ENCODE measurements at places on chromosomes 3 and 15.

DNA sequence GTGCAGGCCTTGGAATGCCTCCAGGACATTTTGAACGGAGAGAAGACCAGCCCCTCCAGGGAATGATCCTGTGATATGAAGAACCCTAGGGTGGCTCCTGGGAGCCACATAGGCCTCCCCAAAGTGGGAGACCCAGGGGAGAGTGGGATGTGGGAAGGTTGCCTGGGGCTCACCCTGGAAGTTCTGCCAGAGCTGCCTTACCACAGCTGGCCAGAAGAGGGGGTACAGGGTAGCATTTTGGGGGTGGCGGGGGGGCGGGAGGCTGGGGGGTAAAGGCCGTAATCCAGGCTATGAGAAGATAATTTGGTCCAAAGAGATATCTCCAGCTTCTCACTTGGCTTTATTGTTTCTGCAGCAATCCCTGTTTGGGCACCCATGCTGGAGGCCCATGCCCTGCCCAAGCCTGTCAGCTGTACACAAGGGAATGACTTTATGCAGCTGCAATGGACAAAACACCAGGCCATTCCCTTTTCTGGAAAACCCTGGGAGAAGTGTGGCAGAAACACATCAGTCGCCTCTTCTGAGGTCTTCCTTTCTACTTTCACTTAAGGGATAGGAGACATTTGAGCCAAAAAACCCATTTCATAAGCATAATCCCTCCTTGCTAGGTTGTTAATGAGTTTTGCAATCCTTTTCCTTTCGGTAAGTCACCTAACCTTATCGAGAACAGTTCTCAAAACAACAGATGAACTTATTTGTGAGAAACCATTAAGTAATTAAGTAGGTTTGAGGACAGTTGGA, 11.0 kb upstream of the MUSTN1 start:
- DNase-seq, result no peak

DNA sequence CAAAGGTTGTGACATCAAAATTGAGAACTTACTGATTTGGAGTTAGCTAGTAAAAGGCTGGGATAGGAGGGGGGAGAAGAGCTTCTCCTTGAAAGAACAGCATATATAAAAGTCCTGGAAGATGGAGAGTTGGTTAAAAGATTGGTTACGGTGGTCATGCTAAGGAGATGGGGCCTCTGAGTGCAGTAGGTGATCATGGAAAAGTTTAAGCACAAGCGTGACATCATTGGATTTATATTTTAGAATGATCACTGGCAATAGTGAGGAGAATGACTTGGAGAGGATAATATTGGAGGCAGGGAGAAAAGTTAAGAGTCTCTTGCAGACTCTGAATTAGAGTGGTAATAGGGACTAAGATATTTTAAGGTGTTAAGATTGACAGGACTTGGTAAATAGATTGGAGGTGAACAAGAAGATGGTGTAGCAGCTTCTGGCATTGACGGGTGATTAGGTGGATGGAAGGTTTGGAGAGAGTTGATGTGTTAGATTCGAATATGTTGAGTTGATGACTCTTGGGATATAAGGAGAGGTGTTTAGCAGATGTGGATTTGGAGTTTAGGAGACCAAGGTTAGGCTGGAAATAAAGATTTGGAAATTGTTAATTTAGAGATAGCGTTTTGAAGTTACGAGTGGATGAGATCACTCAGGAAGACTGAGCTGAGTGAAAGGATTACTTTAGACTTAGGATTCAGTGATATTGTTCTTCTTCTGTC, 19.6 kb downstream of the PIAS1 start:
- no peak for DNase-seq

DNA sequence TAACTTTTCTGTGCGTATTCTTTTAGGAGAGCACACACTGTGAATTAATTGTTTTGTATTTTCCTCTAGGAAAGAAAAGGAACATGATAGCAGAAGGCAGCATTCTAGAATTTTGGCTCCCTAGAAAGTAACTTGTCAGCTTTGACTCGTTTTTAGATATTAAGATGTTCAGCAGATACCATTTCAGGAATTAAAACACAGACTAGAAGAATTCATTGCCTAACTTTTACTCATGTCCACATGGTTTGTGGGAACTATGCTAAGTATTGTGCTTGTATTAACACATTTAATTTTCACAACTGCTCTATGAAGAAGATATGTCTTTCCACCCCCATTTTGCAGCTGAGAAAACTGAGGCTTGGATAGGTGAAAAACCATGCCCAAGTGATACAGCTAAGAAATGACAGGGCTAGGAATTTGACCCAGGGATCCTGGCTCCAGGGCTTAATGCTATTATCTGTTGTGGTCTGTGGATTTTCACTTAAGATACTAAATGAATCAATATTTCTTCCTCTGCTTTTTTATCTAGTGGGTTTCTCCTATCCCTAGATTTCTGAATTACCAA, 128.8 kb downstream of the MITF start:
- no peak for DNase-seq

DNA sequence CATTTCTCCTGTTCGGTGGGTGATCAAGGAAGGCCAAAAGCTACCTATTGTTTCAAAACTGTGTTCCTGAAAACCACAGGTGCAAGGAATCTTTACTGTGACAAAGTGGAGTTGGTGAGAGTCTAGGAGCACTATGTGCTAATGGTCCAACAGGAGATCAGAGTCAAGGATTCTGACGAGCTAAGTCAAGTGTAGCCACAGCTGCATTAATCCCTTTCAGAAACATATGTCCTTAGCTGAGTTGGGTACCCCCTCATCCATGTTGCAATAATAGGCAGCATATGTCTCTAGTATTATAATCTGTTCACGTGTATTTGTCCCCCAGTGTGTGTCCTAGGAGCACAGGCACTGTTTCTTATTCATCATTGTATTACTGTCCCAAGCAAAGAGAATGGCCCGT, 1.7 kb downstream of the VPS39 start:
- no peak for DNase-seq

DNA sequence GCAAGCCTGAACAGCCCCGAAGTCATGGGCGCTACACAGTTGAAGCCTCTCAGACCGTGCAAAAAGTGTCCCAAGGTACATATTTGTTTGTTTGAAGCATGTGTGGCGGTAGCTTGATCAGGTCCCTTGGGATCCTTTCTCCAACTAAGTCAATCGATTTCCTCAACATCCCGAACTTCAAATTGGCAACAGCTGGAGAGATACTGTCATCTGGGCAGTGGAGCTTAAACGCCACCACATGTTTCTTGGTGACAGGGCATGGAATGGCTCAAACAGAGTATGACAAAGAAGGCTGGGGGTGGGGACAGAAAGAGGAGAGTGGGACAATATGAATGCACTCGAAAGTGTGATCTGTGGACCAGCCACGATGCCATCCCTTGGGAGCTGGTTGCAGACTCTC, 84.9 kb upstream of the PSMD6 start:
- DNase-seq, result no peak

GRCh38 chr3:188378786-188379185, 224.8 kb downstream of the LPP start:
- no peak for DNase-seq

DNA sequence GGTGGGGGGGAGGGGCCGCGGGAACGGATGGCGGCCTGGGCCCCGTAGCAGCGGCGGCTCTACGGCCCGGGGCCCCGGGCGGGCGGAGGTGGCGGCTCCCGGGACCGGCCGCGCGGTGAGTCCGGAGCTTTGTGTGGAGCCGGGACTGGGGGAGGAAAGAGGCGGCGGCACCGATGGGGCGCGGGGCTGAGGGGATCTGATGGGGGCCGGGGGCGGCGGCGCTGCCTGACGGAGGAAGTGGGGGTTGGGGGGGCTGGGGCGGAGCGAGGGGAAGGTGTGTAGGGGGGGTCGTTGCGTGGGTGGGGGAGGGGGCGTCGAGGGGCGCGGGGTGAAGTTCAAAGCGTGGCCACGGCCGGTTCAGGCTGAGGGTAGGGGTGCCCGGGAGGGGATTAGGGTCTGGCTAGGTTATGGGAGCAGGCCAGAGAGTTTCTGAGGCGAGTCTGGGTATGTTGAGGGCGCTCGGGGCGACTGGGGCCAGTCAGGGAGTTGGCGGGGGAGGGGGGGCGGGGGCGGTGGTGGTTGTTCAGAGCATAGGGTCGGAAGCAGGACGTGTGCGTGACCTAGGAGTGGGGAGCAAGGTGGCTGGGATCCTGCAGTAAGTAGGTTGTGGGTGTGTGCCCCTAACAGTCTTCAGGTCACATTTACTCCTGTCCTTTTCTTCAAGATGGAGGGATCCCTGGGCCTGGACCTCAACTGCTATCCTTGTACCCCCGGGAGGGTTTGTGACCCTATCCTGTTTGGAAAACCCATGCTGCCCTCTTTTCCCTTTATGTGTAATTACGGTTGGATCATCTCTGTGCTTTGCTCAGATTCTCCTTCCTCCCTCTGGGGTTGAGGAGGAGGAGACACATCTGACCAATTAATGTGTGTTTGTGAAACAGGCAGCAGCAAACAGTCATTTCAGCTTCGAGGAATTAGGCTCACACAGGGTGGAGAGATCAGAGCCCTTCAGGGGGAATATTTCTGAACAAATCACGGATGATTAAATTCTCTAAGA, 644 bp downstream of the ZNF609 start:
- DNase-seq, result no peak

DNA sequence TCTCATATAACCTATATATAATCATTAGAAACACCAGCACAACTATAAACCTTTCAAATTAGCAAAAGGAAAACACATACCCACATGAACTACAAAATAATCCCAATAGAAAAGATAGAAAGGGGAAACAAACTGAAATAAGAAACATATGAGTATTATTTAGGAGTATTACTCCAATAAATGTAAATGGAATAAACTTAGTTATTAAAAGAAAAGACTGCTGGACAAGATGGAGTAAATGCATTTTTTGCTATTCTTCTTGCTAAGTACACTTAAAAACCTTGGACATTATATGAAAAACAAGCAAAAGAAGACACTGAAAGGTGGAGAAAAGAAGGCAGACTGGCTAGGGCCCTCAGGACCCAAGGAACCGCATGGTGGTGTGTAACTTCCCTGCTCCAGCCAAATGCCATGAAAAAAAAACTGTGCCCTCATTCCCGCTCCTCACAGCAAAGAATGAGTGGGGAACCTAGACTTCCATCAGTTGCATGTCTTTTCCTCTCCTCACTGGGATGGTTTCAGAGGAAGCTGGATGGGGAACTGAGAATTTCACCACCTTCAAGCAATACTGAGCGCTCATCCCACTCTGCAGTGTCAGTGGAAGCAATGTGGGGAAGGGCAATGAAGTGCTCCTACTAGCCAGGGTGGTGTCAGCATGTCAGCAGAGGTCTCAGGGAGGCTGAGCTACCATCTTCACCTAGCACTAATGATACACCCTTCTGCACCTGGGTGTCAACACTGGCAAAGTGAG, 43.7 kb upstream of the ADAMTS17 start:
- no peak for DNase-seq

GRCh38 chr15:83475551-83475950, 28.4 kb downstream of the SH3GL3 start:
- DNase-seq, result no peak

- no peak for DNase-seq
Measured at GRCh38 chr15:27254055-27254454, 283.1 kb downstream of the GABRG3 start.

DNA sequence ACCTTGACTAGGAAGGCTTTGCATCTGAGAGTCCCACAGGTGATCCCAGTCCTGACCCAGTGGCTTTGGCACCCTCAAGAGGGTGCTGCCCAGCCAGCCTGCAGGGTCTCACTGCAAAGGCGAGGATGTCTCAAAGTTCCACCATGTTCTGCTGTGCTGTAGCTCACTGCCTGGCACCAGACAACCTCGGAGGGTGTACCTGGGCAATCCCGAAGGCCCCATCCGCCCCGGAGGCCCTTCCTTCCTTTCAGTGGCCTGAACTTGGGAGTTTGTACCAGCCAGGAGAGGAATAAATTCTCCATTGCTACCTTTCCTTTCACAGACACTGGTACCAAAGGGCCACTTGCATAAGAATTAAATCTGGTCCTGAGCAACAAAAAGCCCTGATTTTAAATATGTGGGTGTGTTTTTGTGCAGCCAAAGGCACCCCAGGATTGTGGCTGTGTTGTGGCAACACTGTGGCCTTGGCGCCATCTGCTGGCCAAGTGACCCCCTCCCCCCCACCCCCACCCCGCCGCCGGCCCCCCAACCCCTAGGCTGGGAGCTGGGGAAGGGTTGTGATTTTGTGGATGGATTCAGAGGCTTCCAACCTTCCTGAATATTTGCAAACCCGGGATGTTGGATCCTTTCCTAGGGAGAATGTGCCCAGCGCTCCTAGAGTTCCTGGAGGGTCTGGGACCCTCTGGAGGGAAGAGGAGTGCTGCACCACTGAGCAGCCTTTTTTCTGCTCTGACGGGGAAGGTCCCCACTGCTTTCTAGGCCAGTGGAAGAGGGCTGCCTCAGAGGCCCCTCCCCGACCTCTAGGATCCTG, 9.7 kb upstream of the PTPN23 start:
- DNase-seq, result no peak

DNA sequence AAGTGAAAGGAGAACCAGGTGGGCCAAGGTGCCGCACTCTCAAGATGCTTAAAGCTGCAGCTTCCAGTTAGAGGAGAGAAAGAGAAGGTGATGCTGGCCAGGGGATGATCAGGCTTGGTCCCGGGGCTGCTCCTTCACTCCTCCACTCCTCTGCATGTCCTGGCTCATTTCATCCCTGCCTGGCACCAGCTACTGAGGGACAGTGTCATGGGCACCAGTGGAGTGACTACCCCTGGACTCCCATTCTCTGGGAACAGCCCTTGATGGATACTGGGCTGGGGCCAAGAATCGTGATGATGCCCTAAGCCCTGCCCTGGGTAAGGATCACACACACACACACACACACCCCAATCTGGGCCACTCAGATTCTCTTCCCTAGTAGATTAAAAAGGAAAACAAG, 243.7 kb downstream of the UACA start:
- DNase-seq, result no peak

- DNase-seq, result no peak
Measured at GRCh38 chr15:99749386-99749785, 16.1 kb upstream of the LYSMD4 start.

- DNase-seq, result no peak
Measured at GRCh38 chr15:31457161-31457560, 130.5 kb downstream of the KLF13 start.

GRCh38 chr3:40677749-40678148, 153.0 kb downstream of the ZNF621 start:
- no peak for DNase-seq

- no peak for DNase-seq
Measured at GRCh38 chr3:127835993-127836882, 13.9 kb upstream of the MGLL start.

DNA sequence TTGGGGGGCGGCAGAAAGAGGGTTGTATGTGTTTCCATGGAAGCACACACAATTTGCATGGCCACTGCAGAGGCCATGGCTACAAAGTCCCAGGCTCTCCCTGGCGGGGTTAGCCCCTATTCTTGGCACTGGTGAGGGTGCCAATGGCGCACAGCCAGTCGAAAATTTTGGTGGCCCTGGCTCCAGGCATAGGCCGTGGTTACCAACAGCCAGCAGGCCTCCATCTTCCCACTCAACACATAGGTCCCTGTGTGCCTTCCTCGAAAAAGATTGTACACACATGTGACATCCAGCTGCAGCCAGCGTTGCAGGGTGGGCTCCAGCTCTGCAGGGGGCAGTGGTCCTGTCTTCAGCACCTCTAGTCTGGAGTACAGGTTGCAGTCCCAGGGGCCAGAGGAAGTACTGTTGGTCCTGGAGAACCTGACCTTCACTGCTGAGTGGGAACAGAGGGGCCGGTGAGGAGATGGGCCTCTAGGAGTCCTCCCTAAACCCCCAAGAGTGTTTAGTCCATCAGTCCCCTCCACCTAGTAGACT, 7.1 kb downstream of the P4HTM start:
- DNase-seq, result no peak

Measured in D721Med (cell line).